ENCODE measurements at places on chromosomes 2 and 18. TPM values are rescaled to one million over a fixed set of nuclear protein-coding genes. Genes with fewer than 3 reads are reported as not detected.

DNA sequence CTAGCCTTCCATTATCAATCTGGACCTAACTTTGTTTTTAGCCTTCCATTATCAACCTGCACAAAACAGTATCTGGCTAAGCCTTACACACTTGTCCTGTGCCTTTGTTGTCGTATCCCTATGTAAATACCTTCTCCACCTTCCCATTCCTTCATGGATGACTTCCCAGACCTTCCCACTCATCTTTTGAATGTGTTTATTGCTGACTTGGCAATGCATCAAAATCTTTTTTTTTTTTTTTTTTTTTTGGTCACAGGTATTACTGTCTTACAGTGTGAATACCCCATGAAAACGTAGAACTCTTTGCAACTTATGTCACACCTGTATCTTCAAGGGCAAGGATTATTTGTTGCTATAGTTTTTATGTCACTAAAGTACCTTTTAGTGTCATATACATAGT, 25.7 kb downstream of the RPE start:
- DNase-seq = no peak

- DNase-seq = no peak
Measured at GRCh38 chr2:209806318-209806717, 34.7 kb downstream of the UNC80 start.

DNA sequence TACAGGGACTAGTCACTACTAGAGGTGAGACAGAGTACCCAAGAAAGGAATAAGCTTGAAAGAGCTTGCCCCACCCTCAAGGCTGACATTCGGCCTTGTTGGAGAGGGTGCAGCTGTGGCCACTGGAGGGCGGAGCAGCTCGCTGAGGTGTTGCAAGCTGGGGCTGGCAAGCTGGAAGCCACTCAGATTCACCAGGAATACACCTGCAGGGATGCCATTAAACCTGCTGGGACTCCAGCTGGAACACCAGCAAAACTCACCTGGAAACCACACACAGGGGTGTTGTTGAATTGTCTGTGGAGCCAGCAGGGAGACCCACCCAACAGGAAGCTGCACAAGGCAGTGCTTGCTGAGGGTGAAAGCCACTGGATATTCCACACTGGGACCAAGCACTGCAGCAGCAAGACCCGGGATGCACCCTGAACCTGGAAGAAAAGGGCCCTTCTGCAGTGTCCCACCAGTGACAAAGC, 26.1 kb downstream of the KCTD18 start:
- no peak for DNase-seq

GRCh38 chr2:134244086-134244485, 9.8 kb upstream of the MGAT5 start:
- no peak for DNase-seq

GRCh38 chr2:144553379-144553778, 33.5 kb upstream of the ZEB2 start:
- DNase-seq = no peak

GRCh38 chr2:145596416-145596815, 1076.5 kb upstream of the ZEB2 start:
- no peak for DNase-seq

GRCh38 chr2:240967681-240968621, 30.5 kb upstream of the SNED1 start:
- no peak for DNase-seq

DNA sequence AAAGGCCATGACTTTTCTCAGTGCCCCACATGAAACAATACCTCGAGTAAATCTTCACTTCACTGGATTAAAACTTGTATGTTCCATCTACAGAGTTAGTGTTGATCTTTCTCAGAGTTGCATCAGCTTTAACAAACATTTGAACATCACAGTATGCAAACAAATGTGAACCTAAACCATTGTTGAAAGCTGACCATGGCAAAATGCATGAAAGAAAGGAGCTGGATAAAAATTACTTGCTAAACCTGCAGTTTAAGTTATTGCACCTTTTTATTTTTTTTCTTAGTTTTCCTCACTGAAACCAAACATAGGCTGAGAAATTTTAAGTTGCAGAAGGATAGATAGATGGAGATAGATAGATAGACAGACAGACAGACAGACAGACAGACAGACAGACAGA, 107.2 kb upstream of the UGP2 start:
- no peak for DNase-seq

DNA sequence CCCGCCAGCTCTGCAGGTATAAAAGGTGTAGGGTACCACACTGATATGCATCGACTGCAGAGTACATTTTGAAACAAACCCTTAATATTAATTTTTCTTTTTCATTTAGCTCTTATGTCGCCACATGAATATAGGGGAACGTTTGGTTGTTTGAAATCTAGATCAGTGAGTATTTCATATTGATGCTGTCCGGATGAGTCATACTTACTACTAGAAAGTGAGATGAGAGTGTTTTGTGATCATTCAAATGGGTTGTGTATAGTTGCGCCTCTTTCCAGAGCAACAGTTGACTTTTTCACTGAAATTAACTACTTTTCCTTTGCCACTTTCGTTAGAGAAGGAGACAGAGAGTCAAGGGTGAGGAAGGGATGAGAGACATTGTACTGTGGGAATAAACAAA, 24.6 kb downstream of the NPAS2 start:
- no peak for DNase-seq

GRCh38 chr2:227615906-227616305, 1.3 kb upstream of the SCYGR3 start:
- DNase-seq = no peak

DNA sequence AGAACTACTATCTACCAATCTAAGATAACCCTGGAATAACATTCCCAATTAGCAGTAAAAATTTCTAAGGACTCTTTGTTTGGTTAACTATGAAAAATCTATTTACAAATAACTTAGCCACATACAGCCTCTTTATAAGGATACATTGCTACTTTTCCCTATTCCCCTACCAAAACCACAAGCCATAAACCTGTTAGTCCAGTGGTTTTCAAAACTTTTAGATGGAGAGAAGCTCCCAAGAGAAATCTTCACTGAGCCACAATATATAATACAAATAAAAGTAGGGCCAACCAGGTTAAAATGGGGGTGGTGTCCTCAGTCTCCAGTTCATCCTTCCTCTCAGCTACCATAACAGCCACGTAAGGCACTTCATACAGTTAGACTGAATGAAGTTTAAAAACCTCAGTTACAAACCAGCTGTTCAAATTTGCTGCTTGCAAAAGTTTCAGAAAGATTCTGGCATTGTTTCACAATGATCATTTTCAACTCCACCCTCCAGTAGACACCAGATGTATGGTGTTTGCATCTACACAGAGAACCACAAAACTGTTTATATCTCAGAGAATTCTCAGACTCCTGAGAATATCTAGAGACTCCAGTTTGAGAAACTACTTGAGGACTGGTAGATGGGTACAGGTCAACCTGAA, 26.0 kb downstream of the SOS1 start:
- DNase-seq = no peak

- DNase-seq = no peak
Measured at GRCh38 chr2:97645112-97645694, 659 bp upstream of the COX5B start.

GRCh38 chr2:236577481-236578410, 8.1 kb downstream of the ACKR3 start:
- no peak for DNase-seq

GRCh38 chr18:52242711-52243110, 97.3 kb upstream of the DCC start:
- DNase-seq = no peak

DNA sequence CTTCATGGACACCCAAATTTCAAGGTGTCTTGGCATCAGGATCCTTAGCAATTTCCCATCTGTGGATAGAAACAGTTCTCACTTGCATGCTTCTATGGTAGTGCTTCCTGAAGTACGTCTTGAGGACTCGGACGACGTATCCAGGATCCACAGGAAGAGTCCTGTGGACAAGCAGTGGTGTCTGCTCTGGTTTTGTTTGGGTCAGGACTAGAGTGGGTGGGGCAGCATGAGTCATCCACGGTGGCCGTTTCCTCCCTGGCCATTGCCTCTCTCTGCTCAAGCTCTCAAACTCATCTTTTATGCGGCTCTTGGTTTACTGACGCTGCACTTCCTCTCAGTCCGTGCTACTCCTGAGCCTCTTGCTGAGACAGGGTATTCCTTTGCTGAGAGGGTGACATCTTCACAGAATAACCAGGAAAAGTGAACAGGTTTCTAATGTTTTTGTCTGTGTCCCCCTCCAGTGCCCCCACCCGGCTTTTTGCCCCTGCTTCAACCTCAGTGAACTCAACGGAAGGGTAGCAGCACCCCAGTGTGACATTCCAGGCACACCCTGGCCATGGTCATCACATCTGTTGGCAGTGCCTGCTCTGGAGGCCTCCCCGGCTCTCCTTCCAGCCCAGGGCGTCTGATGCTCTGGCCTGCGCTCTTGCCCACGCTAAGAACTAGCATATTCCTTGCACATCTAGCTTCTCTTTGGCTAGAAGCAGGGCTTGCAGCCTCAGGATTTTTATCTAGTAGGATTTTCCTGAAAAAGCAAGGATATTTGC, 62.2 kb downstream of the ARMC9 start:
- no peak for DNase-seq

GRCh38 chr2:65437392-65438135, 5.2 kb upstream of the SPRED2 start:
- no peak for DNase-seq

GRCh38 chr2:202006301-202006700, 27.4 kb upstream of the FZD7 start:
- no peak for DNase-seq

GRCh38 chr2:40098786-40099470, 319.9 kb upstream of the THUMPD2 start:
- DNase-seq = no peak

GRCh38 chr2:224937887-224938286, 104.4 kb downstream of the DOCK10 start:
- no peak for DNase-seq

DNA sequence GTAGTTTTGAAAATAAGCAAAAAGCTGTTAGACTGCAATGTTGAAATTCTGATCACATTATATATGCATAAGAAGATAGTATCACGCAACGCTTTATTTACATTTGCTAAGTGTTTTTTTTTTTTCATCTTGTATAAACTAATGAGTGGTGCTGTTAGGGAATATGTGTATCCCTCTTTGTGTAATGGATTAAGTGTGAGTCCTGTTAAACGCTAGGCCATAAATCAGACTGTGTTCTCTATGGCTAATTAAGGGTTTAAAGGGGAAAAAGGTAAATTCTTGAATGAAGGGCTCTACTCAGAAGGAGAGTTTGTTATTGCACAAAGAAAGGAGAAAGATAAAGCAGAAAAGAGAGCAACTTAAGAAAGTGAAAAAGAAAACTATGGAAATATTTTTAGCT, 4.8 kb upstream of the ASXL3 start:
- DNase-seq = no peak

DNA sequence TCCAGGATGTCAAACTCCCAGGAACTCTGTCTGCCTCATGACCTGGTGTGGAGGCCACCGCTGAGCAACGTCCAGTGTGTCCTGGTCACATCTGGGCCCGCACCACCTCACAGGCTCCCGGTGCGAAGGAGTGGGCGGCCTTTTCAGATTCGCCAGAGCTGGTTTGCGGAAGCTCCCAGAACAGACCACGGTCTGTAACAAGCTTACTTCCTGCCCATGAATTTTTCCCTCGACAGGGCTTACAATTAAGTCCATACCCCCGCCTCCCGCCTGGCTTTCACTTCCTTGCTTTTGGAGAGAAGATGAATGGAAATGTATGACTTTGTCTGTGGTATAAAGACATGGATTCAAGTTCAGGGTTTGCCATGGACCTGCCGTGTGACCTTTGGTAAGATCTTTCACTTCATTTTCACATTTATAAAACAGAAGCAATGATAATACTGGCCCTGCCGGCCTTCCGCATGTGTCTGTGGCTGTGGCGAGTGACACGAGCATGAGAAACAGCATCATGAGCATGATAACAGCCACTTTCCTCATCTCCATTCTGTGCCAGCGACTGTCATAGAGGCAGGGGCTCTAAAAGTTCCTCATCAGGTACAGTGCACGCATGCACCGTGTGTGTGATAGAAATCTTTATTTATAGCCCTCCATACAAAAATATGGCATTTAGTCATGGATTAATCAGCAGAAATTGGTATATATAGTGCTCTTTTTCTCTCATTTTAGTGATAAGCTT, 31.0 kb upstream of the KCNF1 start:
- DNase-seq = no peak

SP140L gene
- 11.5 TPM for total RNA-seq

IL36RN gene
- not detected for total RNA-seq

TUBB8B gene
- total RNA-seq = not detected

MOGAT1 gene
- not detected for total RNA-seq

CROCC2 gene
- not detected for total RNA-seq

VWA3B gene
- not detected for total RNA-seq

SLC8A1 gene
- total RNA-seq = 13.7 TPM

PRKAG3 gene
- total RNA-seq = not detected

ADCYAP1 gene
- 1.3 TPM for total RNA-seq

POTEC gene
- not detected for total RNA-seq

PLB1 gene
- 29.6 TPM for total RNA-seq
